ENCODE measurements at places on chromosomes 13 and 19.

DNA sequence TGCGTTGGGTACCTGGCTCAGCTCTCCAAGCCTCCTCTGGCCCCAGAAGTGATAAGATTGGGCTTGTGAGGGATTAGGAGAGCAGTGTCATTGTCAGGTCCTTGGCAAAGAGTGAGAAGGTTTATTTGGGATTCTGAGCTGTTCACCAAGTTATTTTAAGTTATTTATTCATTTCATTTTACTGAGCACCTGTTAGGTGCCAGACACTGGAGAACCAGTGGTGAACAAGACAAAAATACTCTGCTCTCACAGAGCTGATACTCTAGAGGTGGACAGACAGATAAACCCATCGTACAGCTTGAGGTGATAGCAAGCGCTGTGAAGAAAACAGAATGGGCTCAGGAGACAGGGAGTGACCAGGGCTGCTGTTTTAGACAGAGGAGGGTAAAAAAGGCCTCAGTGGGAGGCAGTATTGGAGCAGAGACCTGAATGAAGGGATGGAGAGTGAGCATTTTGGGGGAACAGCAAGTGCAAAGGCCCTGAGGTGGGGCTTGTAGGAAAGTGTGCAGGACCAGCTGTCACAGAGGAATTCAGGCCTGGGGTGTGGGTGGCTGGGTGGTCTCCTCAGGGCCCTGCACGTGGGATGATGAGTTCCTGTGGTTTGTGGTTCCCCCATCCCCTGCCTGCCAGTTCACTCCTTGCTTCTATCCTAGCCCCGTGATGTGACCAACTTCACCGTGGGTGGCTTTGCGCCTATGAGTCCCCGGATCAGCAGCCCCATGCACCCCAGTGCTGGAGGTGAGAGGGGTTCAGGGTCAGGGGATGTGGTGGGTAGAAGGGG lies 8.7 kb upstream of the TIMM50 start:
- DNase-seq = no peak

- DNase-seq = no peak
These were observed 147.1 kb downstream of the NHLRC3 start for GRCh38 chr13:39185326-39185725.

GRCh38 chr13:40408602-40409001 lies 257.8 kb downstream of the FOXO1 start:
- no peak for DNase-seq

GRCh38 chr19:51142119-51142518 lies at the start of gene SIGLEC7:
SIGLEC7 (plus strand) TSS chr19:51142301; CDS start chr19:51142370, 69 bp downstream.
- DNase-seq = no peak

- no peak for DNase-seq
These were observed 125.2 kb downstream of the KDM4B start for GRCh38 chr19:5093948-5094718.
